ENCODE measurements at places on chromosomes 3 and 15.

DNA sequence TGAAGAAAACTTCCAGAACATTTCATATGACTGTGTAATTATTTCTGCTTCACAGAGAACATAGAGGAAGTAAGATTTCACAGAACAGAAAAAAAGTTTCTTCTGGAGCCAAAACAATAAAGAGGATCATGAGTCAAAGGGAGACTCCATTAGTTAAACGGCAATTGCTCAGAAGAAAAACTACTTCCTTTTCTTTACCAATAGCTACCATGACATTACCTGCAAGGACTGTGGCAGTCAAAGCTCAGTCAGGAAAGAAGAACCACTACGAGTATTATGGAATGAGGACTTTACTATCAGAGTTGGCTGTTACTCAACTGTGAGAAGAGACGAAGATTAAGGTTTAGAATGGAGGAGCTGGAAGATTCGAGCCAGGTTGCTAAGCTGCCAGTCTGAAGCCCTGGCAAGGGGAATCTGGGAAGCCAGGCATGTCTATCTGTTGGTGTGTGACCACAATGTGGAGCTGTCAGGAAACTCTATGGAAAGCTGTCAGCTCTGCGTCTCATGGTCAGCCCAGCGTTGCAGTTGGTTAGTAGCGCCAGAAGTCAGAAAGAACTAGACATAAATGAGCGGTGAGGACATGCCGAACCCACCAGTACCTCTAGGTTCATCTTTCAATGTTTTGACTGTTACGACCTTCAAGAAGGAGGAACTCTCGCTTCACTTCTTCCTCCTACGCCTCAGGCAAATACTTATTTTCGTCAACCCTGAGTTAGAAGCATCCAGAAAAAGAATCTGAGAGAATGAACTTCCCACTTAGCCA lies 604.3 kb downstream of the FGF12 start:
- DNase-seq = no peak

DNA sequence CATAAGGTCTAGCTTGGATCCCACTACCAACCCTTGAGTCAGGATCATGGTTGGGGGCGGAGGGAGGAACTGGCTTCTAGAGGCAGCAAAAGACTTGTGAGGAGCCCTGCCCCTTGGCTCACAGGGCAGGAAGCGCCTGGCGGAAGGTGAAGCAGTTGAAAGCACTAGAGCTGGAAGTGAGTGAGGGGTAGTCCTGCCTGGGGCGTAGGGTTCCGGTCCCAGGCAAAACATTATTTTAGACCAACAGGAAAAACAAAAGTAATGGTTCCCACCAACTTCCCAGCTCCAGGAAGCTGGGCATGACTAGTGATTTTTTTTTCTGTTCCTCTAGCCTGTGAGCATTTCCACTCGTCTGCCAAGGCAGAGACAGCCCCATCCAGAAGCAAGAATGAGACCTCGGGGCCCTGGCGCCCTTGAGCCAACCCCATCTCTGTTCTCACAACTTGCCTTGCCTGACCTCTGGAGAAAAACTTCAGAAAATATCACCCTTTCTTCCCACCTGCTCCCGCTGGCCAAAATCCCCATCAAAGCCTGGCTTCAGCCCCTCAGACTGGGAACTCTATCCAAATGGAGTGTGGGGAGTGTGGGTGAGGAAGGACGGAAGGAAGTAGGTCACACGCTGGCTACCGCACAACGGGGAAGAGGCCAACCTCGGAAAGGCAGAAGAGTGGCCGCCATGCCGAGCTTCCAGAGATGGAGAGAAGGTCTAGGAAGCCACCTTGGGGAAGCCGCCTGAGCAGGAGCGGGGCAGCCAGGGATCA lies 57.5 kb downstream of the RBPMS2 start:
- DNase-seq = no peak

DNA sequence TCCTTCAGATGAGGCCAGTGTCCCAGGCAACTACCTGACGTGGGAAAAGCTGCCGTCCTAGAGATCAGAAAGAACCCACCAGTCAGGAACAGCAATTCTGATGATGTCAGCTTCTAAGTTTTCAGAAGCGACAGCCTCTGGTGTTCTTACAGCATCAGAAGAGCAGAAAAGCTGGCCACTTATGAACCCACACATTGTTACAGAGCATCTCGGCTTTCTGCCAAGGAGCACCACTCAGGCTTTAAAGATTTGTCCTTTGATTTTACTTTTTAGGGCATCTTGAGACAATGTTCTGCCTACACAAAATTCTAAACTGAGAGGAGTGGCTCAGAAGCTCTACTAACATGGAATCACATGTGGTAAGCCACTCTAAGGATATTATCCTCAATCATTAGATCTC lies 49.7 kb upstream of the BOC start:
- no peak for DNase-seq

GRCh38 chr3:191066669-191067068 lies 132.4 kb upstream of the OSTN start:
- no peak for DNase-seq

- DNase-seq = no peak
Observed at GRCh38 chr3:192169332-192169915, 557.9 kb downstream of the FGF12 start.

- DNase-seq = no peak
Observed at GRCh38 chr3:99902091-99902490, 84.4 kb downstream of the CMSS1 start.
